ENCODE measurements at places on chromosomes 2 and 18. TPM values are rescaled to one million over a fixed set of nuclear protein-coding genes. Genes with fewer than 3 reads are reported as not detected.

Gene TRIM54
- total RNA-seq = not detected

Gene IER3IP1
- total RNA-seq = 7.3 TPM

DNA sequence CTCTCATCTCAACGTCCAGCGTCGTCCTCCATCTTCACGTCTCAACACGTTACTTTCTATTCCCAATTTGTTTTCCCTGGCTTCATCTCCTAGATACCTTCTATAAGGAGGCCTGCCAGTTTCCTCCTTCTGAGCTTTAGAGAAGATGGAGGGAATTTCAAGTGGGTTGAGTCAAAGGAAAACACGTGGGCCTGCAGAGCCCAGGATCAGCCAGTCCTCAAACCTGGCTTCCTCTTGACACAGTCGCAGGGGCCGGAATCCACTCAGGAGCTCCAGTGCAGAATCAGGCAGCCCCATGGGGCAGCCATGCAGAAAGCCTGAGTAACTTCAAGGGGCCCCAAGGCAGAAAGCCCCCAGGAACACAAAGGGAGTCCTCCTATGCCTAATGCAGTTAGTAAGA lies 14.5 kb upstream of the APCDD1 start:
- H3K4me3 ChIP-seq = no peak overlapping the region
- no peaks in the 10 kb centered on the region for H3K36me3 ChIP-seq

GRCh38 chr2:237431837-237432236 lies 17.9 kb upstream of the COL6A3 start:
- no peaks in the 10 kb centered on the region for H3K27me3 ChIP-seq
- no peak for DNase-seq
- H3K4me3 ChIP-seq = no peak overlapping the region
- H3K36me3 ChIP-seq = no peaks in the 10 kb centered on the region
- H3K27ac ChIP-seq = peak overlapping the region; percentile 75
